ENCODE measurements at places on chromosomes 7 and 10.

DNA sequence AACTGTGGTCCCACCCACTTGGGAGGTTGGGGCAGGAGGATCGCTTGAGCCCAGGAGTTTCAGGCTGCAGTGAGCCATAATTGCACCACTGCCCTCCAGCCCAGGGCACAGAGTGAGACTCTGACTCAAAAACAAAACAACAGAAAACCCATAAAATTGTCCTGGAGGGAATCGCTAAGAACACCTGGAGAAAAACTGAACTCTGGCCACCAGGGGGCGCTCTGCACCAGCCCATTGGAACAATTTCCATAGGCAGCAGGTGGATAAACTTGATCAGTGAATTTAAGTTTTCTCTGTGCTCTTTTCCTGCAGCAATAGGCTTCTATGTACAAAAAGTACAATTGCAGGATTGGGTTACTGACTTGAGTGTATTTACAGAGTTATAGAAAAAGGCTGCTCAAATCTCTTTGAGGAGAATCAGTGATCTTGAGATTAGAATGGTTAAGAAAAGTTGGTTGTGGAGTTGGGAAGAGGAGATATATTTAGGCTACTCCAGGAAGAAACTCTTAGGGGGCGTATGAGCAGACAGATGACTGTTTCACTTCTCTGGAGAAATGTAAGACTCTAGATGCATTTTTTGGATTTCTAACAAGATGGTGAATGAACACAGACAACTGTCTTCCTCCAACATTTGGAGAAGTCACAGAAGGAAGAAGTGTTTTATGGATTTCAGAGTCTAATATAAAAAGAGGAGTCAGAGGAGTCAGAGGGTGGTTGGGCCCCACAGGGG lies 274.9 kb upstream of the GALNT17 start:
- H3K4me3 ChIP-seq, result no peak overlapping the region
- no peaks in the 10 kb centered on the region for H3K36me3 ChIP-seq
- H3K4me1 ChIP-seq, result no peaks in the 10 kb centered on the region
- H3K27me3 ChIP-seq, result no peaks in the 10 kb centered on the region

GRCh38 chr10:13302821-13303555 lies 3.1 kb upstream of the PHYH start:
- H3K36me3 ChIP-seq, result peaks cover 30% of the 10 kb centered on the region
- no peak overlapping the region for H3K27ac ChIP-seq
- no peak for DNase-seq
- peaks cover 16% of the 10 kb centered on the region for H3K4me1 ChIP-seq
- no peaks in the 10 kb centered on the region for H3K27me3 ChIP-seq
- H3K4me3 ChIP-seq, result peak overlapping the region; percentile 69

GRCh38 chr7:134289423-134289822 lies 27.3 kb downstream of the SLC35B4 start:
- H3K4me3 ChIP-seq, result no peak overlapping the region
- DNase-seq, result no peak
- no peaks in the 10 kb centered on the region for H3K27me3 ChIP-seq
- peaks cover 8% of the 10 kb centered on the region for H3K4me1 ChIP-seq
- H3K36me3 ChIP-seq, result no peaks in the 10 kb centered on the region

DNA sequence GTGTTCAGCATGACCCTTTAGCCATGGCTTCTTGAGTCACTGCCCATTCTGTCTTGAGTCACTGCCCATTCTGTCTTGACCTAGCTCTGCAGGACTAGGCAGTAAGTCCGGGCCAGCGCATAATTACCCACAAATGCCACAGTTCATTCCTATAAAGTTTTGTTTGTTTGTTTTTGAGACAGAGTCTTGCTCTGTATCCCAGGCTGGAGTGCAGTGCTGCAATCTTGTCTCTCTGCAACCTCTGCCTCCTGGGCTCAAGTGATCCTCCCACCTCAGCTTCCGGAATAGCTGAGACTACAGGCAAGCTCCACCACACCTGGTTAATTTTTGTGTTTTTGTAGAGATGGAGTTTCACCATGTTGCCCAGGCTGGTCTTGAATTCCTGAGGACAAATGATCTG lies 32.7 kb upstream of the TARP start:
- H3K36me3 ChIP-seq, result no peaks in the 10 kb centered on the region
- H3K27me3 ChIP-seq, result peaks cover 57% of the 10 kb centered on the region
- H3K27ac ChIP-seq, result no peak overlapping the region
- no peak for DNase-seq
- no peak overlapping the region for H3K4me3 ChIP-seq

DNA sequence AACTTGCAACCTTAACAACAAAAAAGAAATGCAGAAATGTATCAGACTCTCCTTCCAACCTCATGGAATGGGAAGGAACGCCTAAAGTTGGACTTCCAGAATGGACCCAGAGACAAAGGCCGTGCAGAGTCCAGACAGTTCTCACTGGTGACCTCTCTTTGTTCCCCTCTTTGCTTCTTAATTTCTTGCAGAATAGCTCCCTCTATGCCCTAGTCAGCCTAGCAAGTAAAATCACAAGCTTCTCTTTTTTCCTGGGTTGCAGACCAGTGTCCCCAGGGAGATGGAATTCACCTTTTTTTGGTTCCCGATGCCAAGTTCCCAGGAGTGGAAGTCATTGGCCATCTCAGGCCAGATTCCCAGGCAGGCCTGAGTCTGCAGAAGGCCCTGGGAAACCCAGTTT lies 278.0 kb downstream of the CCSER2 start:
- DNase-seq, result no peak
- H3K4me1 ChIP-seq, result no peaks in the 10 kb centered on the region
- peaks cover 40% of the 10 kb centered on the region for H3K27me3 ChIP-seq
- no peak overlapping the region for H3K4me3 ChIP-seq
- no peak overlapping the region for H3K27ac ChIP-seq

DNA sequence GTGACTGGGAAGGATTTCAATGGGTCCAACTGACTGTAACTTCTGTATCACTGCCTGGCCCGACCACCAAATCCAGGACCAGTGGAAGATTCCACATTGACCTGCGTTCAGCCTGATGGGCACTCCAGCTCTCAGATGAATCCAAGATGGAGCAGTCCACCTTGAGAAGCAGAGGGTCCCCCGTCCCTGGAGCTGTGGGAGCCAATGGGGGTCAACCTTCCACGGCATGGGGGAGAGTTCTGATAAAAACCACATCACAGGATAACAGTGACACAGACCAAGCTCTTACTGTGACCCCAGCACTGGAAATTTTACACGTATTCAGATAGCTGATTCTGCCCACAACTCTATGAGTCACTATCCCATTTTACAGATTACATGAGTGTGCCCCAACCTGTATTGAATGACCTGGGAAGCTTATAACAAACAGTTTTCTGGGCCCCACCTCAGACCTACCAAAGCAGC lies 11.2 kb downstream of the ZCCHC24 start:
- no peaks in the 10 kb centered on the region for H3K36me3 ChIP-seq
- H3K4me1 ChIP-seq, result no peaks in the 10 kb centered on the region
- DNase-seq, result no peak
- peaks cover 22% of the 10 kb centered on the region for H3K27me3 ChIP-seq
